ENCODE measurements at places on chromosomes 11 and 22.

DNA sequence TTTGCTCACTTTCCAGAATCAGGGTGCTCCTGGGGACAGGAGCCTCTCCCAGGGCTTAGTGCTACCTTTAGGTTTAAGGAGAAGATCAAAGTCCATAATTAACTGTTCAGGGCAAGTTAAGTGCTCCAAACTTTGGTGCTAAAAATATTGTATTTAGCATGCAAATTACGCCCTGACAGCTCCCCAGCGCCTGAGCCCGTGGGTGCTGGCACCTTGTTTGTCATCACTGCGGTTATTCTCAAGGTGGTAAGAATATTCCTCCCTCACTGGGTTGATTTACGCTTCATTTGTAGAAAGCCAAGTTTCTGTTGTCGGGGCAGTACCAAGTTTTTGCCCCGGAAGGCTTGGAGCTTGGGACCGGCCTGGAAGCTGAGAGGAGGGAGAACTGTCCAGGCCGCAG lies 21.3 kb downstream of the ANKK1 start:
- no peak for DNase-seq

DNA sequence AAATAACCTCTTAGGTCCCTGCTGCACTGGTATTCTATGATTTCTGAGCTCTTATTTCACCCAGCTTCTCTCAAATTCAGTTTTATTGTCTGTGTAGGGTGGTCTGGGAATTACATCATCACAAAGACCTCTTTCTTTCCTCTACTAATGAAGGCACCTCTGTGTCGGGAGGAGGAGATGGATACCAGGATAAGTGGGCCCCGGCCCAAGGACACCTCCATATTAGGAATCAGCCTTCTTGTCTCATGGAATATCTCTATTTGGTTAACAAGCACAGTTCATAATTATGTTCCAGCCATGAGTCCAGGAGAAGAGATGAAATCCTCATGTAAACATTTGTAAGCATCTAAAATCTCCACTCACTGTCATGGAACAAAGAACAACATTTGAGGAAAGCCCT lies 9.4 kb downstream of the PARVA start:
- DNase-seq: no peak

DNA sequence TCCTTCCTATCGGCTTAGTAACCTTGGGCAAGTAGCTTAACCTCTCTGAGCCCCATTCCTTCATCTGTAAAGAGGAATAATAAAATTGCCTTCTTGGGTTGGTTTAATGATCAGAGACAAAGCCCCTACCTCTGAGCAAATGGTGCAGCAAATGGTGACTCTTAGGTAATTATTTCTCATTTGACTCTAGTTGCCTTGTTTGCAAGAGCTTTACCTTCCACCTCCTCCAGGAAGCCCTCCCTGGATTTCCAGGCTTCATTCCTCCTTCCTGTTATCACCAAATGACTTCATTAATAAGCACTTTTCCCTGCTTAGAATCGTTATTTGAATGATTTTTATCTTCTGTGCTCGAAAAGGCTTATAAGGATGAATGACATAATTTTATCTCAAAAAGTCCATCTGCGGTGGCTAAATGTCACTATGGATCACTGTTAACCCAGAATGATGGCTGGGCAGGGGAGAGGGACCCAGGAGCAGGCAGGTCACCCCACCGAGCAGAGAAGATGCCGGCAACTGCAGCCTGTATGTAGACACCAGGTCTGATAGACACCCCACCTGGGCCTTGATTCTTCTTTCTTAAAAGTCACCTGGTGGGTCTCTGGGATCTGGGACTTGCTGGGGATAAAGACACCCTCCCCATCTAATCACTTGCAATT lies 106.6 kb downstream of the TSPAN18 start:
- no peak for DNase-seq

- DNase-seq: no peak
These were observed 400.3 kb downstream of the AASDHPPT start for GRCh38 chr11:106477776-106478175.

GRCh38 chr11:18001191-18001590 lies 11.7 kb downstream of the SERGEF start:
- DNase-seq: no peak

DNA sequence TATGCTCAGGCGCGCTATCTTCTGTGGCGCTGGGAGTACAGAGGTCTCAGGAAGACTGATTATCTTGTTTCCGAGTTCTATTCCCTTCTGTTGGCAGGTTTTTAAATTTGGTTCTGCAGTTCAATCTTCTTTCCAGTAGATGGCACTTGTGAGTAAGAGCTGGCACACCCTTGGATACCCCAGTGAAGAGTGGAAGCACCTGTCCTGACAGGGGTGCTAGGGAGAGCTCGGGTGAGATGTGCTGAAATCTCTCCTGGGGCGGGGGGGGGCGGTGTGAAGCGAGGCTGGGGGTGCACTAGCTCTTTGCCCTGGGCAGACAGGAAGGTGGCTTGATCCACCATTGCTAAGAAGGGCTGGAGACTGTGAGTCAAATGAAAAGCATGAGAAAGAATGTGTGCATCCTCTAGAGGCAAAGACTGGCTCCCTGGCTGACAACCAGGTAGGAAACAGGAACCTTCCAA lies 679.9 kb upstream of the CCDC179 start:
- peak; percentile 73 for DNase-seq

DNA sequence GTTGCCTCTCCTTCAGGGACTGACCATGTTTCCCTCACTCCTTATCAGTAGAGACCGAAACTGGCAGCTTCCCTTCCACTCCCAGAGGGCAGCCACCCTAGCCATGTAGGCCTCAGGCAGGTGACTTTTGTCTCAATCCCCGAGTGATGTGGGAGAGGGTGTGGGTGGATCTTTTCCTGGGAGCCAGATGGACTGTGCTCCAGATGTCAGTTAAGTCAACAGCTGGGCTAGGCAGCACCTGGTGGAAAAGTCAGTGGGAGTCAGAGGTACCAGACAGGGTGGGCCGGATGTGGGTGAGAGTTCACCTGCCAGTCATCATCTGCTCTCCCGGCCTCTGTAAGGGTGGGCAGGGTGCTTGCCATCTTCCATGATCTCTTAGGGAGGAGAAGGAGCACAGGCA lies 1.9 kb downstream of the BANF1 start:
- no peak for DNase-seq

DNA sequence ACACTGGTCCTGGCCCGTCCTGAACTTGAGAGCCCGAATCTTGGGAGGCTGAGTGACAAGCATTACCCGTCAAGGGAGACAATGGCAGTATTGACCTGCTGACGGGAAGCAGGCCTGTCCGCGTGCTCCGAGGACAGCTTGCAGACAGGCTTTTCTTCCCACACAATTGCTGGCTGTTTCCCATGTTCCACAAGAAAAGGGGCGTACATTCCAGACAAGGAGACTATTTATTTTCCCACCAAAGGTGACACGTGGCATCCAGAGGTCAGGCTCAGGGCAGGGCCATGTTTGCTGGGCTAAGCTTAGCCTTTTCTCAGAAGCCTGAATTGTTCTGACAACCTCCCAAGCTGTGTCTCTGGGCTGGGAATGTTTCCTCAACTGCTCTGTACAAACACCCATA lies 86.9 kb upstream of the SPON1 start:
- no peak for DNase-seq

- DNase-seq: no peak
These were observed 77.5 kb downstream of the EXT2 start for GRCh38 chr11:44172966-44173365.

DNA sequence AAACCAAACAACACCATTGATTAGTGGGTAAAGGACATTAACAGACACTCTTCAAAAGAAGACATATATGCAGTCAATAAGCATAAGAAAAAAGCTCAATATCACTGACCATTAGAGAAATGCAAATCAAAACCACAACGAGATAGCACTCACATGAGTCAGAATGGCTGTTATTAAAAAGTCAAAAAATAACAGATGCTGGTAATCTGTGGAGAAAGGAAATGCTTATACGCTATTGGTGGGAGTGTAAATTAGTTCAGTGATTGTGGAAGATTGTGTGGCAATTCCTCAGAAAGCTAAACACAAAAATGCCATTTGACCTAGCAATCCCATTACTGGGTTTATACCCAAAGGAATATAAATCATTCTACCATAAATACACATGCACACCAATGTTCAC lies 182.6 kb downstream of the TRPC6 start:
- no peak for DNase-seq

DNA sequence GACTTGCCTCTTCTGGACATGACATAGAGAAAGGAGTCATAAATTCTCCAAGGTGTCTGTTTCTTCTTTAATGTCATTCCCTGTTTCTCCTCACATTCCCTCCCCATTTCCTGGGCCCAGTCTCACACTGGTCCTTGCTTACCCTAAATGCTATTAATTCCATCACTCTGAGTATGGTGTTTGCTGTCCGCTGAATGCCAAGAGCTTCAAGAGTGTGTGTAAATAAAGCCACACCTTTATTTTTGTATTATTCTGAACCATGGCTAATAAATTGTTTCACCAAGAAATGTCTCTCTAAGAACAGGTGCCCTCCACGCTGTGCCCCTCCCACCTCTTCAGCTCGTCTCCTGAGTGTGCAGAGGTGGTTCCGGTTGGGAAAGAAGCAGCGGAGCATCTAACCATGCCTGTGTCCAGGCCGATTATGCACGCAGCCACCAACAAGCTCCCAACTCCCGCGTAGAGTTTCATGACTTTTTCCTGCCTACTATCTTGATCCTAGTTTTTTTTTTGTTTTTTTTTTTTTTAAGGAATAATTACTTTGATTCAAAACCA lies 8.6 kb downstream of the TMEM121B start:
- DNase-seq: no peak

DNA sequence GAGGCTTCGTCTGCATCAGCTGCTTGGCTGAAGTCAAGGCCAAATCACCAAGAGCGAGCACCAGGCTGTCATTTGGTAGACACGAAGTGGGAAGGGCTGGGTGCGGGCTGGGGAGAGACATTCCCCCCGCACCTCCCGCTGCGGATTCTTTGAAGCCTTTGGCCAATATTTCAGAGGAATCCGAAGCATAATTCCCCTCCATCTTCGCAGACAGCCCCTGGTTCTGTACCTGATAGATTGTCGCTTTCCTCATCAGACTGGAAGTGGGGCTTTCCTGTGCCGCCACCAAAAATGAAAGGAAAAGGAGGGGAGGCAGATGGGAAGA lies 15.3 kb downstream of the BLID start:
- DNase-seq: no peak

- no peak for DNase-seq
These were observed 58.0 kb upstream of the KIRREL3 start for GRCh38 chr11:127058524-127058923.

DNA sequence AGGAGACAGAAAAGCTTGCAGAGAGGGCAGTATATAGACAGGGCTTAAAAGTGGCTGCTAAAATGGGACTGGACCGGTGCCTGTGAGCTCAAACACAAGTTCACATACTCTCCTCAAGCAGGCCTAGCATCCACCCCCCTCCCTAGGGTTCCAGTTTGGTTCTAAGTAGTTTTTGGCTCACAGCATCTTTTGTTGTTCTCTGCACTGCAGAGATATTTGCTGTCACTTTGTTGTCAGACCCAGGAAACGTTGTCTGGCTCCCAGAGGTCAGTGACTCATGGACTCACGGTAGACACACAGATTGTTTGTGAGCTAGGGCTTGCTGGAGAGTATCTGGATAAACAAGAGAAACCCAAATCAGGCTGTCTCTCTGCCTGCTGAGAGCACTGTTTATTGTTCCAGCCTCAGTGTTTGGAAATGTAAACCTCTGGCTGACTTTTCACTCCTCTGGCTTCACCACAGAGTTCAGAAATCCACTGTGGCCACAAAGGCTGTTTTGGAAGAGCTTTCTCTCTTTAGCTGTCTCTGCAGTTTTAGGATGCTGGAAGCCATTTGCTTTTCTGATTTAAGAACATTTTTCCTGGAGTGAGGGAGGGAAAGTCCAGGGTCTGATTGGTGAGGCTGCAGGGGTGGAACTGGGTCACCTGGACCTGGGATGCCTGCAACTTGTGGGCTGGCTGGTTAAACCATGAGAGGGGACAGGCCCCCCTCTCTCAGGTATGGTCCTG lies 303.7 kb upstream of the PLET1 start:
- no peak for DNase-seq

GRCh38 chr11:69245491-69246345 lies 48.2 kb upstream of the MYEOV start:
- no peak for DNase-seq

GRCh38 chr11:111936040-111936540 lies 1.1 kb upstream of the DIXDC1 start:
- no peak for DNase-seq

DNA sequence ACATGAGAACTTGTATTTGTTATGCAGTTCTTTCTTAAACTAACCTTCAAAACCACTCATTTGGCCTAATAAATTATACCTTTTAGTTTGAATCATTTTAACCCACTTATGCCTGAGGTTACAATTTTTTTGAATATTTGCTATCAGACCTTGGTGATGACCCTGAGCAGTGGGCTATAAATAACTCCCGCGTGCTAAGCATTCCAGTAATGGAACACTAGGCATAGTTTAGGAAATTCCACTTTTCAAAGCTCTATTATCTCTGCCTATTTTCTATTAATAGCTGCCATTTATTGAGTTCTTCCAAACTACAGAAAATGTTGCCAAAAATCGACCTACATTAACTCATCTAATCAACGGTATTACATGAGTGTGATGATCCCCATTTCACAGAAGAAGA lies 993.4 kb upstream of the FAT3 start:
- no peak for DNase-seq

- no peak for DNase-seq
These were observed 357.8 kb downstream of the CADM1 start for GRCh38 chr11:115146425-115146824.

- DNase-seq: peak; percentile 60
These were observed 14.2 kb downstream of the DTX4 start for GRCh38 chr11:59186130-59186594.

DNA sequence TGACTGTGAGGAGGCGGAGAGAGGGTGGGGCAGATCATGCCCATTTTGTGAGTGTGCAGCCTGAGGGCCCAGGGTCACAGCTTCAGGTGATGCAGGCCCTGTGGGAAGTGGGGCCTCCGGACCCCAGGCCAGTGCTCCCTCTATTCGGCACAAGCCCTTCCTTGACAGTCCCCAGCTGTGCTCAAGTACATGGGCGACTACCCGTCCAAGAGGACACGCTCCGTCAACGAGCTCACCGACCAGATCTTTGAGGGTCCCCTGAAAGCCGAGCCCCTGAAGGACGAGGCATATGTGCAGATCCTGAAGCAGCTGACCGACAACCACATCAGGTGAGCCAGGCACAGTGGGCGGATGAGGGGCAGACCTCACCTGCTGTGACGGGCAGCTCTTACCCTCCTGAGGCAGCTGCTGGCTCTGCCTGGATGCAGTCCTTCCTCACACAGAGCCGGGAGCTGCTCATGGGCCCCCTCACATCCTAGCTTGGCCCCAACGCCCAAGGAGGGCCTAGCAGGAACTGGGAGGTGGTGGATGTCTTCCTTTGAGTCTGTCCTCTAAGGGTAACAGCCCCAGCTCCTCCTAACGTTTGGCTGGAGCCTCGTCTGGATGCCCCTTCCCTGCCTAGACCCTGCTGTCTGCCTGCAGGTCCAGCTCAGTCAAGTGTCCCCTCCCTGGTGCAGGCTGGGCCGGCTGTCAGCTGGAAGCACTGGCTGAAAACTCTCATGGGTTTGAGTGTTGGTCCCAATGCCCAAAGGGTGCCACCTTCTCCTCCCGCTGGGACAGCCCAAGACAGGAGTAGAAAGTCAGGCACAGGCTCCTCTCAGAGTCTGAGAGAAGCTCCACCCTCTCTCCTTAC lies 76.1 kb downstream of the MYO7A start:
- DNase-seq: no peak
